Glutamatergic neuron (in vitro differentiated cells): ENCODE measurements at places on chromosomes 3 and 15. TPM values are rescaled to one million over a fixed set of nuclear protein-coding genes. Genes with fewer than 3 reads are reported as not detected.

DNA sequence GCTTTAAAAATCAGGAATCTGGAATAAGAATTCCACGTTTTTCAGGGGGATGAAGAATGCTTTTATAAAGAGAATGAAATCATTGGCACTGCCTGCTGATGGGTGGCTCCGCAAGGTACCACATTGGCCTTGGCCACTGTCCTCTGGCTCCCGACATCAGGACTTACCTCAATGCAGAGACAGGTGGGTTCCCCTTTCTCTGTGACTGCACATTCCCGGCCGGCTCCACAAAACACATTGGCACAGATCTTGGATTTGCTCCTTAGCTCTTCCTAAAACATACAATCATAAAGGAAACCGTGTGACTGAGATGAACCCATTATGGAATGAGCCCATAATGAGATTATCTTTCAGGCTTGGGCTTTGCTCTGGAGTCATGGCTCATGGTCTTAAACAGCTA, 35.0 kb downstream of the FSTL1 start:
- H3K36me3 ChIP-seq = peaks cover 5% of the 10 kb centered on the region
- no peaks in the 10 kb centered on the region for H3K27me3 ChIP-seq
- no peak for DNase-seq
- H3K4me1 ChIP-seq = peaks cover 24% of the 10 kb centered on the region

- no peaks in the 10 kb centered on the region for H3K36me3 ChIP-seq
- H3K27me3 ChIP-seq = peaks cover 3% of the 10 kb centered on the region
- peak overlapping the region; percentile 9 for H3K4me3 ChIP-seq
- no peak for DNase-seq
- H3K4me1 ChIP-seq = peaks cover 6% of the 10 kb centered on the region
These were observed 44.7 kb downstream of the SGO1 start for GRCh38 chr3:20141316-20141715.

Gene CPEB1
- 15.2 TPM for total RNA-seq

Gene GOLGA6L4
- total RNA-seq = 14.6 TPM

GRCh38 chr3:155110022-155110421, 29.9 kb downstream of the MME start:
- DNase-seq = no peak
- H3K36me3 ChIP-seq = no peaks in the 10 kb centered on the region

Gene FEZF2
- 0.49 TPM for total RNA-seq

Gene NR2E3
- 0.69 TPM for total RNA-seq

Gene NOX5
- not detected for total RNA-seq
